ENCODE measurements at places on chromosomes 1 and 21. TPM values are rescaled to one million over a fixed set of nuclear protein-coding genes. Genes with fewer than 3 reads are reported as not detected.

Gene BGLAP
- not detected for total RNA-seq

Gene PTPN7
- not detected for total RNA-seq

Gene FCRL5
- not detected for total RNA-seq

Gene RYR2
- 0.12 TPM for total RNA-seq

Gene ALX3
- not detected for total RNA-seq

Gene TTLL10
- not detected for total RNA-seq

Gene NOS1AP
- total RNA-seq = 6.2 TPM

Gene SELP
- total RNA-seq = not detected

Gene CYP4B1
- total RNA-seq = not detected

Gene TRPM2
- total RNA-seq = not detected

Gene SDC3
- total RNA-seq = 46.8 TPM

Gene CD1B
- not detected for total RNA-seq

DNA sequence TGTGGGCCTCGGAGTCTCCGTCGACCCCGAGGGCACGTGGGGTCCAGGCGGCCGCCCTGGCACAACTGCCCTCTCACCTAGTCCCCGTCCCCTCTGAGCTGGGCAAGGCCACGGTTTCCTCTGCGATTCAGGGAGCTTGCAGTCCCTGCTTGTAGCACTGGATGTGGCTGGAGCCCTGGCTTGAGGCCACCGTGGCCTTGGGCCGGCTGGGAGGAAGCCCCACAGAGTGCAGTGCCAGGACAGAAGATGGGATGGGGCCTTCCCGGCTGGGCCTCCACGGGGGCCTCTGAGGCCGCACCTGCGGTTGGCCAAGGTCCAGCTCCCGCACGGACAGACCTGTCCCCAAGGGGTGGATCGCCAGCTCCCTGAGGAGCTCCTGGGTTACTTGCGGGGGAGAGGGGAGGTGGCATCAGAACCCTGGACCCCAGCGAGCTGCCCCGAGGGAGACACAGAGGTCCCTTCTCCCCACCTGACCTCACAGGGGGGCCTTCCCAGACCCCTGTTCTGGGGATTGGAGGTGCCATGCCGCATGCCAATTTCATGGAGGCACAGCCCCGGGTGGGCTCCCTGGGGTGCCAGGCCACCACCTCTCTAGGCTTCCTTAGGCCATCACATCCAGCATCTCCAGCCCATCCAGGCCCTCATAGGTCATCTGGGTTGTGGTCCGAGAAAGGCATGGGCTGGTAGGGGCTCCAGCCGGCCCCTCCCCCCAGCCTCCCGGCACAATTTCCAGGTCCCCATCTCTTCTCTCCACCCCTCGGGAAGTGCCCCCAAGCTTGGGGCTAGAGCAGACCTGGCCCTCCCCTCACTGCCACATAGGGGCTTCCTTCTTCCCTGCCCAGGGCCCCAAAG lies 80.8 kb downstream of the MORN1 start:
- no peak for DNase-seq
- no peak overlapping the region for H3K4me3 ChIP-seq
- H3K27ac ChIP-seq = peak overlapping the region; percentile 81
- H3K36me3 ChIP-seq = peaks cover 13% of the 10 kb centered on the region
- no peaks in the 10 kb centered on the region for H3K27me3 ChIP-seq

GRCh38 chr1:82901561-82901960 lies 1097.4 kb downstream of the TTLL7 start:
- H3K4me3 ChIP-seq = no peak overlapping the region
- H3K27me3 ChIP-seq = no peaks in the 10 kb centered on the region
- no peak overlapping the region for H3K27ac ChIP-seq
- H3K36me3 ChIP-seq = no peaks in the 10 kb centered on the region
- DNase-seq = no peak

DNA sequence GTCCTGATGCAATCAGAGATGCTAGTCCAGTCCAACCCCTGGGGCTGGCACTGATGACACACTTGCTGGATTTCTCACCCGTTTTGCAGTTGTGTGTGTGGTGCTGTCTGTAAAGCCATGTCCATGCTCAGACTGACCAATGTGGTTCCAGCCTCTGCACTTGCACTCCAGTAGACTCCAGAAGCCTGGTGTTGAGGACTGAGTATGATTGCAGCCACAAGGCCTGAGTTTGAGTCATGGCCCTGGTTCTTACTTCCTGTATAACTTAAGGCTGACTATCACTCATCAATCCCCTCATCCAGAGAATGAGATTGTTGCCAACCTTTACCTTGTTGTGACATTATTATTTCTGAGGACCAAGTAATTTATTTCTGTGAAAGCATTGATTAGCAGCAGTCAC lies 34.8 kb upstream of the IKBKE start:
- peaks cover 4% of the 10 kb centered on the region for H3K4me1 ChIP-seq
- H3K36me3 ChIP-seq = peaks cover 36% of the 10 kb centered on the region
- DNase-seq = no peak

- no peaks in the 10 kb centered on the region for H3K36me3 ChIP-seq
- no peak overlapping the region for H3K4me3 ChIP-seq
- no peak for DNase-seq
- H3K4me1 ChIP-seq = peaks cover 12% of the 10 kb centered on the region
Observed at GRCh38 chr1:56639211-56639610, 5.9 kb upstream of the PRKAA2 start.

- H3K27me3 ChIP-seq = peaks cover 2% of the 10 kb centered on the region
- H3K36me3 ChIP-seq = no peaks in the 10 kb centered on the region
- no peak overlapping the region for H3K27ac ChIP-seq
- peaks cover 22% of the 10 kb centered on the region for H3K4me1 ChIP-seq
Observed at GRCh38 chr1:209627732-209628196, 24.5 kb downstream of the LAMB3 start.

- no peak for DNase-seq
- H3K4me3 ChIP-seq = no peak overlapping the region
- no peak overlapping the region for H3K27ac ChIP-seq
- H3K4me1 ChIP-seq = peaks cover 4% of the 10 kb centered on the region
Observed at GRCh38 chr21:46474382-46474781, 15.7 kb downstream of the DIP2A start.

DNA sequence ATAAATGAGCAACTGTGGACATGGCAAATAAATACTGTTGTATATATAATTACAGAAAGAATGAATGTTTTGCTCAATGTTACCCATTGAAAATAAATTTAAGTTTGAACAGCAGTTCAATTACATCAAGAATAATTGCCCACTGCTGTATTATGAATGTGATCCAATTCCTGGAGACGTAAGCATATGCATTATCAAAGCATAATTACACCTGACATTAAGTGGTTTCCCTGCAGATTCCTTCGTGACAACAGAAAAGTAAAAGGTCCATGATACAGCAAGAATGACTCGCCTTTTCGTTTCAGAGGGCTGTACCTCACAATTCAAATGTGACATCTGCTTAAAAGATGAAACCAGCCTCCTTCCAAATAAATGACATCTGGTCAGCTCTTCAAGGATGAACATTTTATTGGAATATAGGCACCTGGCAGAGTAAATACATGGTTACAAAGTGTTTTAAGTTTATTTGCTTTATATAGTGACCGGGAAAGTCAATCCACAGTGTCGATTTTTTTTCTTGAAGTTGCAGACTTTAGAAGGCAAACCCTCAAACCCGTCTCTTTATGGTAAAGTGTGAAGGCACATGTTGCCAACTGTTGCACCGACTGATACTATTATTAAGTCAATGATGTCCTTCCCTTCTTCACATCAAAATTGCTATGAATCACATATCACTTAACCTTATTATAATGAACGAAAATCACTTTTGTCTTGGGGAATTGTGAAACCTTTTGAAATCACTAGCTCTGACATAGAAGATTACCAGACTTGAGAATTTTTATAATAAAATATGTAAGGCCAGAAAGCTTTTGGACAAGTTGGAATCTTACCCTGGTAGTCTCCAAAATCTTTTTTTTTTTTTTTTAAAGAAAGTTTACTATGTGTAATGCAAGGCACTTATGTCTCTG lies 36.2 kb upstream of the EDEM3 start:
- no peak overlapping the region for H3K27ac ChIP-seq
- H3K4me3 ChIP-seq = no peak overlapping the region
- H3K27me3 ChIP-seq = no peaks in the 10 kb centered on the region
- DNase-seq = no peak
- peaks cover 19% of the 10 kb centered on the region for H3K4me1 ChIP-seq

DNA sequence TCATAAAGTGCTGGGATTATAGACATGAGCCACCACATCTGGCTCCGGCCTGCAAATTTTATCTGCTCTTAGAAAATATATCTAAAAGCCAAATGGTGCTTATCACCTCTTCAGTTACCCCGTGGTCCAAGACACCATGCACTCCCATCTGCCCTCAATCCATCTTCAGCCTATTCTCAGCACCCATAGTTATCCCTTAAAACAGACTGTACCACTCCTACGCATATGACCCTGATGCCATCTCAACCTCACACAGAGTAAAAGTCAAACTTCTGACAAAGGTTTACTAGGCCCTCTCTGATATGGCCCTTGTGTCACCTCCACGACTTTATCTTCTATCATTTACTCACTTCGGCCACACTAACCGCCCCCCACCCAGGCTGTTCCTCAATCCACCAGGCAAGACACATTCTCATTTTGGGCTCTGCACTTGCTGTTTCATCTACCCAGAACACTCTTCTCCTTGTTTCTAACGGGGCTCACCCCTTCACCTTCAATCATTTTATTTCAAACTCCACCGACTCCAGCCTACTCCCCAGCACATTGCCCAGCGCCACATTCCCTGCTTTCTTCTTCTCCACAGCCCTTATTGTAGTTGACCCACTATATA lies 33.0 kb downstream of the USP48 start:
- no peak overlapping the region for H3K4me3 ChIP-seq
- no peak overlapping the region for H3K27ac ChIP-seq
- no peak for DNase-seq
- H3K27me3 ChIP-seq = no peaks in the 10 kb centered on the region

GRCh38 chr1:221824025-221824424 lies 82.1 kb upstream of the DUSP10 start:
- H3K36me3 ChIP-seq = no peaks in the 10 kb centered on the region
- H3K4me3 ChIP-seq = no peak overlapping the region
- no peak for DNase-seq
- H3K4me1 ChIP-seq = peaks cover 14% of the 10 kb centered on the region
- no peaks in the 10 kb centered on the region for H3K27me3 ChIP-seq

DNA sequence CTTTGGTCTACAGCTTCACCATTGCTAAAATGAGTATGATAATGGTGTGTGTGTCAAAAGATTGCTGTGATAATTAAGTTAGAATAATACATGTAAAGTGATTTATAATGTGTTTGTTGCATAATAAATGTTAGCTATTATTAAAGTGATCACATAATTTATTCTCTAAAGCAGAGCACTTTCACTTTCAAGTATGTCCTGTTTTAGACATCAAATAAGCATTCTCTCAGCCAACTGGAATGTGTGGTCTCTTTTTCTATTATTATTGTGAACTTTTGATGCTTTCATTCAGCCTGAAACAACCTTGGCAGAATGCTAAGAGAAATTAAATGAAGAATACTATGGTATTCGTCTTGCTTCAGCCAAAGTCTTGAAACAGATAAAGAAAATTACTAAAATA lies 102.8 kb upstream of the COL11A1 start:
- no peaks in the 10 kb centered on the region for H3K27me3 ChIP-seq
- H3K27ac ChIP-seq = peak overlapping the region; percentile 41
- peaks cover 26% of the 10 kb centered on the region for H3K4me1 ChIP-seq
- H3K36me3 ChIP-seq = no peaks in the 10 kb centered on the region
- DNase-seq = no peak

- H3K4me3 ChIP-seq = no peak overlapping the region
- peaks cover 13% of the 10 kb centered on the region for H3K36me3 ChIP-seq
- DNase-seq = no peak
- H3K27me3 ChIP-seq = no peaks in the 10 kb centered on the region
- no peak overlapping the region for H3K27ac ChIP-seq
Observed at GRCh38 chr1:217484871-217485270, 146.0 kb downstream of the GPATCH2 start.

DNA sequence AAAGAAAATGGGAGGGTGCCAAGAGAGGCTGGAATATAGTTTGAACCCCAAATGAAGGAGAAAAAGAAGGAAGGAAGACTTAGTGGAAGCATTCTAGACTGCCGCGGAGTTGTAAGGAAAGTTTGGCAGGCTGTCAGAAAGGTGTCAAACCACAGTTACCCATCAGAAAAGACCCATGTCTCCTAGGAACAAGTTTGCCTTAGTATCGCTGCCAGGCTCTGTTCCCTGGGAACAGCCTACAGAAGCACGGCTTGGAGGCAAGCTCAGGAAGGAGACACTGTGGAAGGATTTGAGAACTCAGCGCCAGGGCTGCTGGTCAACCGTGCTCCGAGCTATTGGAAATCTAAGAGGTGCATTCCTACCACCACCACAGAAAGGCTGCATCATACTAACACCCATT lies 197.4 kb downstream of the RRAGC start:
- no peak for DNase-seq
- peaks cover 51% of the 10 kb centered on the region for H3K27me3 ChIP-seq
- H3K4me3 ChIP-seq = no peak overlapping the region
- H3K36me3 ChIP-seq = peaks cover 6% of the 10 kb centered on the region
- no peaks in the 10 kb centered on the region for H3K4me1 ChIP-seq

GRCh38 chr21:45899317-45900033 lies 82.1 kb upstream of the COL6A1 start:
- no peak overlapping the region for H3K27ac ChIP-seq
- peaks cover 2% of the 10 kb centered on the region for H3K4me1 ChIP-seq
- H3K4me3 ChIP-seq = no peak overlapping the region

GRCh38 chr1:52059321-52059720 lies 3.2 kb downstream of the BTF3L4 start:
- H3K36me3 ChIP-seq = peaks cover 13% of the 10 kb centered on the region
- H3K27ac ChIP-seq = peak overlapping the region; percentile 38
- no peak for DNase-seq
- H3K4me1 ChIP-seq = peaks cover 35% of the 10 kb centered on the region

- peaks cover 10% of the 10 kb centered on the region for H3K4me1 ChIP-seq
- DNase-seq = no peak
- peaks cover 9% of the 10 kb centered on the region for H3K27me3 ChIP-seq
- peaks cover 2% of the 10 kb centered on the region for H3K36me3 ChIP-seq
Observed at GRCh38 chr21:28714777-28715464, 277.8 kb downstream of the LTN1 start.

DNA sequence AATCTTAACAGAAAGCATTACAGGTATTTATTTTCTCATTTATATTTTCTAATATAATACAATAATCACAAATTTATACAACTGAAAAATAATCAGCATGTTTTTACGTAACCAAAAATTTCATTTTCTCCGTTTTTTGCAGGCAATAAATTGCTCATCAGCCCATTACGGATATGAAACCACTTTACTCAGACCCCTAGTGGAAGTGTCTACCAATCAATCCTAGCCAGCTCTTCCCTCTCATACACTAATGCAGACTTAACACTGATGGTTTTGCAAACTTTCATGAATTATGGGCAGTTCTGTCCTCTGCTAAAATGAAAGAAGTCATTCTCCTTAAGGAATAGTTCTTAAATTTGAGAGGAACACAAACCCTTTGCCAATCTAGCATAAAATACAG lies 124.7 kb downstream of the EIF4G3 start:
- H3K4me1 ChIP-seq = peaks cover 16% of the 10 kb centered on the region
- no peaks in the 10 kb centered on the region for H3K36me3 ChIP-seq
- H3K4me3 ChIP-seq = no peak overlapping the region
- no peaks in the 10 kb centered on the region for H3K27me3 ChIP-seq

GRCh38 chr1:176617881-176618280 lies 154.9 kb downstream of the PAPPA2 start:
- H3K27ac ChIP-seq = no peak overlapping the region
- H3K36me3 ChIP-seq = no peaks in the 10 kb centered on the region
- DNase-seq = no peak
- peaks cover 4% of the 10 kb centered on the region for H3K27me3 ChIP-seq
- no peak overlapping the region for H3K4me3 ChIP-seq
